Activated CD8-positive, alpha-beta T cell treated with anti-CD3 and anti-CD28 coated beads for 36 hours (primary cell): ENCODE measurements at places on chromosomes 4 and X. TPM values are rescaled to one million over a fixed set of nuclear protein-coding genes. Genes with fewer than 3 reads are reported as not detected.
A peak's percentile ranks its signal among the peaks of the same experiment; 100 is the strongest.

DNA sequence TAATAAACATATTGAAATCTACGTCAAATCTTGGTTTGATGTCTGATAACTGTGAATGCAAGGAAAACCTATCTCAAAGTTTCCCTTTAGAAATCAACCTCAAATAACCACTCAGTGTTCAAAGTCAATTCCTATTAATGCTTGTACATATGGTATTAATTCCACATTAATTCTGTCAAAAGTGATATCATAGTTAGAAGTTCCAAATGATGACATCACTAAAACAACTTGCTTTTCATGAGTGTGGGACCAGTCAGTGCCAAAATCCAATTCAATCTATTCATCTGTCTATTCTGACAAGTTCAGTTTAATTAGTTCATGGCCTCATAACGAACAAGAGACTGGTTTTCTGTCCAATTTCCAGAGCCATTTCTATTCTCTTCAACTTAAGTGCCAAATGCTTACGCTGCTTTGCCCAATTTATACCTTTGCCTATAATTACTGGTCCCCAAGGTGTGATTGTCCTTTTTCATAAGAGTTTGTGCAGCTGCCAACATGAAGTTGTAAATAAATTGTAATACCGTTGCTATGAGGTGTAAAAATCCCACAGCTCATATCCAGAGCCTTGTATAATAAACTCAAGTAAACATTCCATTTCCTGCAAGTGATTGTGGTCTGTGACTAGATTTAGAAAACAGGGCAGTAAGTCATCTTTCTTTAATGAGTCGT, 476.2 kb downstream of the RAB28 start:
- no peaks in the 10 kb centered on the region for H3K27me3 ChIP-seq
- H3K4me3 ChIP-seq = no peak overlapping the region
- no peaks in the 10 kb centered on the region for H3K36me3 ChIP-seq
- H3K27ac ChIP-seq = no peak overlapping the region

- no peak for DNase-seq
- H3K36me3 ChIP-seq = no peaks in the 10 kb centered on the region
- H3K27me3 ChIP-seq = no peaks in the 10 kb centered on the region
- H3K27ac ChIP-seq = no peak overlapping the region
Observed at GRCh38 chrX:111519215-111519614, 7.8 kb downstream of the SERTM2 start.

DNA sequence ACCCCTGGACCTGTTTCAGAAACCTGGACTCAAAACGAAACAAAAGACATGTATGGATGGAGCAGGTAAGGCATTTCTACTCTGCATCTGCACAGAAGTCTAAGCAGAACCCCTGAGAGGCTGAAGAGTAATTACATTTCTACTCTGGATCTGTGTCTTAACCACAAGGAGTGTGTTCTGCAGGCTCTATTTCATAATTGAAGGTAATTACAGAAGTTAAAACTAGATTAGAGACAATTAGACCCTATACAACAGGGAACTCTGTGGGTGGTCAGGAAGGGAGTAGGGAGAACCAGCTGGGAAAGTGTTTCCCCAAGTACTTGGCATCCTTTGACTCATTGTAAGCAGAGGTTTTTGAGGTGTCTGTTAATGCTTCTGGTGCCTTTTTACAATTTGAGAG, 69.8 kb downstream of the IGSF1 start:
- no peak overlapping the region for H3K4me3 ChIP-seq
- no peaks in the 10 kb centered on the region for H3K4me1 ChIP-seq
- no peaks in the 10 kb centered on the region for H3K27me3 ChIP-seq
- no peak overlapping the region for H3K27ac ChIP-seq
- DNase-seq = no peak

DNA sequence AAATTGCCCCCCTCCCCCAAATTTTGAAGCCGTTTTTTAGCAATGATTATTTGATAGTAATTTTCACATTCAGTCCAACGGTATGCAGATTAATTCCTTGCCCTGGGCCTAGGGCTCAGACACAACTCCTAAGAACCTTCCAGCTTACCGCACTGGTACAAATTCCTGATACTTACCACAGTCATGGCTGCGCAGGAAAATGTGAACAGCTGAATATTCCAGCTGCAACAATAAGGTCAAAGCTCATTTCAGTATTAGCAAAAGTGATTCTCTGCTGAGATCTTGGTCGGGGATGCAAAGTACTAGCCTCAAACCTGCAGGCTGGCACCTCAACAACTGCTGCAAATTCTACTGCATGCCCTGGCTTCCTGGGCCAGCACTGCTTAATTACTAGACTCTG, 3.0 kb downstream of the ATP11C start:
- peak overlapping the region; percentile 76 for H3K4me3 ChIP-seq
- no peak for DNase-seq
- H3K27me3 ChIP-seq = no peaks in the 10 kb centered on the region
- peaks cover 35% of the 10 kb centered on the region for H3K4me1 ChIP-seq
- H3K36me3 ChIP-seq = peaks cover 2% of the 10 kb centered on the region

DNA sequence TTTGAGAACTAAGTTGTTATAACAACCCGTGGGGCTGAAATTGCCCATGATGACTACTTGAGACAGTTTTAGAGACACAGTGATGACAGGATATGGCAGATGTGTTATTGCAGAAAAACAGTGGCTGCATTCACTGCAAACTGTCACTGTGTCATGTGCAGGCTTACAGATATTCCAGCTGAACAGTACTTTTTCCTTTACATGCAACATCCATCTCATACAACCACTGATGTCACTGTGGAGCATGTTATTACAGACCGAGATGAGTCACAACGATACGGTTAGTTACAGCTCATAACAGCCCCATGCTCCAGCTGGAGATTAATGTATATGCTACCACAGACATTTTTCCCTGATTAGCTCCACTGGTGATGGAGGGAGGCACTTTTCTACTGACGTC, 207.4 kb downstream of the TMA16 start:
- H3K4me3 ChIP-seq = no peak overlapping the region
- no peak for DNase-seq
- no peaks in the 10 kb centered on the region for H3K4me1 ChIP-seq
- H3K27me3 ChIP-seq = peaks cover 7% of the 10 kb centered on the region

GRCh38 chrX:23269923-23270322, 64.7 kb upstream of the PTCHD1 start:
- H3K4me3 ChIP-seq = no peak overlapping the region
- no peaks in the 10 kb centered on the region for H3K4me1 ChIP-seq
- no peak for DNase-seq
- no peak overlapping the region for H3K27ac ChIP-seq

GRCh38 chr4:170305627-170306026, 215.9 kb upstream of the AADAT start:
- H3K27ac ChIP-seq = no peak overlapping the region
- H3K36me3 ChIP-seq = no peaks in the 10 kb centered on the region
- H3K4me1 ChIP-seq = no peaks in the 10 kb centered on the region
- no peak for DNase-seq

LDOC1 gene
- total RNA-seq = 2.7 TPM

DNA sequence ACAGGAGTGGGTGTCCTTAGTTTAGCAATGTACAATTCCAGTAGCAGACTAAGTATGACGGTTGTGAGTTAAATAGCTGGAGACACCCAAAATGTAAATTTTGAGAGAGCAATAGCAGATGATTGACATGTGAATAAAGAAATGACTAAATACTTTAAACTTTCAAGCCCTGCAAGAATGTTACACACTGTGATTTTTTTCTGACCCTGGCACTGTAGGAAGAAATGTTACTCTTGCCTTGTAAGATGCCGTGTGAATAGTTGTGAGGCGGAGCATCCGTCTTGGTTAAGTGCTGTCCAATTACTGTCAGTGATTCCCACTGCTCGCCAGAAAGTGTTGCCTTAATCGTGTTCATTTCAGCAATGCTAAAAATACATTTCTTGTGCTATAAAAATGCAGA, 1248.1 kb downstream of the RAPGEF2 start:
- no peaks in the 10 kb centered on the region for H3K36me3 ChIP-seq
- no peaks in the 10 kb centered on the region for H3K27me3 ChIP-seq
- no peak overlapping the region for H3K27ac ChIP-seq
- no peak for DNase-seq
- no peaks in the 10 kb centered on the region for H3K4me1 ChIP-seq

- no peaks in the 10 kb centered on the region for H3K4me1 ChIP-seq
- no peak overlapping the region for H3K27ac ChIP-seq
- no peak overlapping the region for H3K4me3 ChIP-seq
- no peak for DNase-seq
- no peaks in the 10 kb centered on the region for H3K36me3 ChIP-seq
Observed at GRCh38 chr4:165839615-165840333, 33.3 kb upstream of the TLL1 start.

DCHS2 gene
- not detected for total RNA-seq

DNA sequence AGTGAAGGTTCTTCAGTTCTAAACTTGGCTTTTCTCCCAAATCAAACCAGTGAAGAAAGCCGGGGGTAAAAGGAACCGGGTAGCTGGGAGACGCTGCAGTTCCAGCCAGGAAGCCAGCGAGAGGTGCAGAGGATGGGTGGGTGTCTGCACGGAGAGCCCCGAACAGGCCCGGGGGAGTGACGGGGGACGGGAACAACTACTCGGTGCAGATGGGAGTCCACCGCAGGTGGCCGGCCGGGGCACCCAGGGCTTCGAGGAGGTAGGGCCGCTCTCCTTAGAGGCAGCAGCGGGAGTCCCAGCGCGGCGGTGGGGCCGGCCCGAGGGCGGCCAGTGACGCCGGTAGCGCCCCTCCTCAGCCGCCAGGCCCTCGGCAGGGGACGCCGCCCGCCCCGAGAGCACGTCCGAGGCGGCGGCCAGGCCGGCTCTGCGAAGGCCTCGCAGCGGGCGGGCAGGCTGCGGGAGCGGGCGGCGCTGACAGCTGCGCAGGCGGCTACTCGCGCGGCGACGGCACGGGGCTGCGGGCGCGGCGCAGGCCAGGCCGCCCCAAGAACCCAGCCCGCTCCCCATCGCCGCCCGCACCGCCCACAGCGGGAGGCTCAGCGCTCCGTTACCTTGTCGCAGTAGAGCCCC, 449 bp downstream of the FBXL5 start:
- peak; percentile 56 for DNase-seq
- H3K27ac ChIP-seq = peak overlapping the region; percentile 96
- H3K4me3 ChIP-seq = peak overlapping the region; percentile 99
- peaks cover 7% of the 10 kb centered on the region for H3K36me3 ChIP-seq
- peaks cover 56% of the 10 kb centered on the region for H3K4me1 ChIP-seq

DNA sequence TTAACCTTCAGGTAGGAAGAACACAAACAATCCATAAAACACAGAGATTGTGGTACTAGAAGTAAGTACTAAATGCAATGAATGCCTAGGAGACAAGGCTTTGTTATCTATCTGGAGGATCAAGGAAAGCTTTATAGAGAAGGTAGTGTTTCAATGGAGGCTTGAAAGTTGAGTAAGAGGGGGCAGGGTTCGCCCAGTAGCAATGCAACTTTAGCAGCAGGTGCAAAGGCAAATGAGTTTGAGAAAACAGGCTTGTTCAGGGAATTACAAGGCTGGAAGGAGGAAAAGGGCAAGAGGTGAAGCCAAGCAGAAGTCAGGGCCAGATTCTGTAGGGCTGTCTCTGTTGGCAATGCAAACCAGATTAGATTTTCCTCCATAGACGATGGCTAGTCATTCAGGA, 35.5 kb upstream of the AMELX start:
- DNase-seq = no peak
- H3K27ac ChIP-seq = no peak overlapping the region
- H3K36me3 ChIP-seq = no peaks in the 10 kb centered on the region

DNA sequence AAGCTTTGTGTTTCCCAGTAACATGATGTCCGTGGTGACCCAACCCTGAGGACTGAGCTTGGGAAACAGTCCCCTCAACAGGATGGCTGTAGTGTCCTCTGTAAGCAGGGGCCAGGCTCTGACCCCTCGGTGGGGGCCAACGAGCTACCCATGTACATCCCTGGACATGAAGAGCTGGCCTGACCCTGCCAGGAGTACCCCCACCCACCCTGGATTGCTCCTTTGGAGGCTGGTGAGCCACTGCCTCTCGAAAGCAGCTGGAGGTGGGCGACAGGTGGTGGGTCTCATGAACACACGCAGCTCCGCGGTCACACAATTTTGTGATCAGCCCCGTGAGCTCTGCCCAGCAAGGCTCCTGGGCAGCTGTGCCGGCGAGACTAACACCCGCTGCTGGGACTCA, 33.5 kb downstream of the NSG1 start:
- H3K4me3 ChIP-seq = no peak overlapping the region
- H3K27ac ChIP-seq = no peak overlapping the region
- H3K27me3 ChIP-seq = no peaks in the 10 kb centered on the region

GRCh38 chr4:4919927-4920326, 60.5 kb downstream of the MSX1 start:
- peaks cover 18% of the 10 kb centered on the region for H3K4me1 ChIP-seq
- H3K27ac ChIP-seq = no peak overlapping the region
- no peak for DNase-seq

- no peaks in the 10 kb centered on the region for H3K27me3 ChIP-seq
- DNase-seq = no peak
- H3K4me3 ChIP-seq = no peak overlapping the region
- H3K4me1 ChIP-seq = no peaks in the 10 kb centered on the region
- no peak overlapping the region for H3K27ac ChIP-seq
Observed at GRCh38 chrX:31353095-31353494, 281.3 kb upstream of the FTHL17 start.

NIPAL1 gene
- 1.1 TPM for total RNA-seq

SLBP gene
- total RNA-seq = 115 TPM

DNA sequence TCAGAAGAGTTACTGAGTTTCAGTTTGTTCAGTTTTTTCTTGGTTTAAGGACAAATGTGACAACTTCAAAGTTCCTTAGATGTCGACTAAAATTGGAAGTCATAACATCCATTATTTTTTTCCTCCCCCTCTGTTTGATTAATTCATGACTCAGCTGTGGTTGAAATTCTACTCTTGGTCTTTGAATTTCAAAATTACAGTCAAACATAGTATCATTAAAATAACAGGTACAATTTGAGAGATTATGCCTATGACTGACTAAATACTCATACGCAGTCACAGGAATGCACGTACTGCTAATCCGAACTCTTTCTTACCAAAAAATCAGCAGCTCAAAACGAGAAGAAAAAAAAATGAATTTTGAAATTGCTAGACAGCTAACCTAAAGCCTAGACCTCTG, 1434.8 kb downstream of the RAPGEF2 start:
- no peaks in the 10 kb centered on the region for H3K4me1 ChIP-seq
- no peaks in the 10 kb centered on the region for H3K36me3 ChIP-seq
- DNase-seq = no peak
- no peak overlapping the region for H3K27ac ChIP-seq
- H3K4me3 ChIP-seq = no peak overlapping the region

DNA sequence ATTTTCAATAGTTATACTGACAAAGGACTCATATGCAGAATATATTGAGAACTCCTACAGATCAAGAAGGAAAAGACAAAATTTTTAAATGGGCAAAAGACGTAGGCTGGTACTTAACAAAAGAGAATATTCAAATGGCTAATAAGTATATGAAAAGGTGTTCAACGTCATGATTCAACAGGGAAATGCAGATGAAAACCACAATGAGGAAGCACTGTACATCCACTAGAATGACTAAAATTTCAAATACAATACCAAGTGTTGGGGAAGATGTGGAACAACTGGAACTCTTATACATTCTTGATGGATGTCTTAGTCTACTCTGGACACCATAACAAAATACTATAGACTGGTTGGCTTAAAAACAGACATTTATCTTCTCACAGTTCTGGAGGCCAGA, 1.3 kb upstream of the MRFAP1L1 start:
- peaks cover 33% of the 10 kb centered on the region for H3K36me3 ChIP-seq
- peaks cover 47% of the 10 kb centered on the region for H3K4me1 ChIP-seq
- H3K4me3 ChIP-seq = no peak overlapping the region
- no peak for DNase-seq
- H3K27ac ChIP-seq = no peak overlapping the region

MGAT4D gene
- not detected for total RNA-seq
